ENCODE measurements at places on chromosomes 1 and 21.

- no peak for DNase-seq
Observed at GRCh38 chr1:4119516-4120220, 219.6 kb upstream of the C1orf174 start.

DNA sequence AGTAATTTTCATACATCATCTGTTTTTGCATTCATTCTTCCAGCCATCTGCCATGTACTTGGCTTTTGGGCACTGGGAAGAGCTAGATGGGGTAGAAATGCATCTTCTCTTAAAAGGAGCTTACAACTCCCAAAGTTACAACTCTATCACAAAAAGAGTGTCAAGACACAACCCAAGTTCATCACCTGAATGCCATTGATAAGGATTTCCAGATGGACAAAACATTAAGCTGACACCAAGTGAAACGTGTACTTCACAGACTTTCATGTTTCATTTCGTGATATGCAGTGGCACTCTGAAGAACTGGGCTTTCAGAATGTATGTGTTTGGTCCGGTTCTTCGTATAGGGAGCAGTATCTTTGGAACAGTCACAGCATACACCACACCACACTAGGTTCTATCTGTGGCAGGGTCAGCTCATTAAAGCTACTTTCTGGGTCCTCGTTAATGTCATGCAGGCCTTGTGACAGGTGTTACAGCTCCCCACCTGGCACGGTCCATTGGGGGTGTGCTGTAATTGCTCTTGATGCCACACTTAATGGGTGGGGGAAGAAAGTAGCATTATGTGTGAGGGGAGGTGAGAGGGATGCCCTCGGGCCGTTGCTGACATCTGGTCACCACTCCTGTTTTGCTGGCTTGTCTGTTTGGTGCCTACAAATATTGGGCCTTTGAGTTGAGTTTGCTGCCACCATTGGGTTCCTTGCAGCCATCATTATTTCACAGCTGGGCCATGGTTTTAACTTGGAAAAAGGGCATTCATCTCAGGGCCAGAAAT, 164.9 kb downstream of the NFIA start:
- no peak for DNase-seq

DNA sequence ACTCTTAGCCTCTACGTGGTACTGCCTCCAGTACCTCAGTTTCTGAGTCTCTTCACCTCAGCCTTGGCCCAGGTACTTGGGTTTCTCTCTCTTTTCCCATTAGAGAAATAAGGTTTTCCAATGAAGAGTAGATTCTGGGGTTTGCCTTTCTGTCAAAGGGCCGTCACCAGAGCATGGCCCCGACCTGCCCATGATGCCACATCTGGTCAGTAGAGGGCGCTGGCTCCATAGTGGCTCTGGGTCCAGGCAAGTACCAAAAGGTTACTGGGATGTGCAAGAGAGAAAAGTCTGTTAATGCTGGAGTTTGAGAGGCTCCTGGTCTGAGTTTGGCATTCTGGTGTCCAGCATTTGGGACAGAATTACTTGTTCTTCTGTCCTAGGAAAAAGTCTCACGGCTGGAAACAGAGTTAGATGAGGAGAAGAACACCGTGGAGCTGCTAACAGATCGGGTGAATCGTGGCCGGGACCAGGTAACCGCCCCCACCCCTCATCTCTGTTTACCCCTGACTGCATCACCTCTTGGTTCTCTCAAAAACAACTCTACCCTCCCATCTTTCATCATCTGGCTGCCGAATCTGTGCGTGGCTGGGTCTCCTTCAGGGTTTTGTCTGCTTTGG, 5.3 kb upstream of the TUFT1 start:
- DNase-seq, result peak; percentile 92

GRCh38 chr1:60864722-60865121, 217.6 kb upstream of the NFIA start:
- no peak for DNase-seq

DNA sequence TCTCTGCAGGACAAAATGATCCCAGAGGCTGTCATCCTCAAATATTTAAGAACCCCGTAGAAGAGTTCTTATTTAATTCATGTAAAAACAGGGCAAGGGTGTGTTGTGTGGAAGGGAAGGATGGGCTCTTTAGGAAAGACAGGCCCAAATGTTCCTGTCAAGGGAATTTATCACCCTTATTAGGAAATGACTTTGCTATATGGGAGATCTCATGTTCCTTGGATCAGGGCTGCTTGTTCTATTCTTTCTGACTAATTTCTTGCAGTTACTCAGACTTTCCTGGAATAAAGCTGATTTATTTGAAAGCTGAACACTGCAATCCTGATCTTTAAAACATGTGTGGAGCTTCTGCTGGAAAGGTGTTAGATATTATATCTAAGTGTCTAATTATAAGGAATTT, 72.8 kb downstream of the SELENOF start:
- DNase-seq, result no peak

DNA sequence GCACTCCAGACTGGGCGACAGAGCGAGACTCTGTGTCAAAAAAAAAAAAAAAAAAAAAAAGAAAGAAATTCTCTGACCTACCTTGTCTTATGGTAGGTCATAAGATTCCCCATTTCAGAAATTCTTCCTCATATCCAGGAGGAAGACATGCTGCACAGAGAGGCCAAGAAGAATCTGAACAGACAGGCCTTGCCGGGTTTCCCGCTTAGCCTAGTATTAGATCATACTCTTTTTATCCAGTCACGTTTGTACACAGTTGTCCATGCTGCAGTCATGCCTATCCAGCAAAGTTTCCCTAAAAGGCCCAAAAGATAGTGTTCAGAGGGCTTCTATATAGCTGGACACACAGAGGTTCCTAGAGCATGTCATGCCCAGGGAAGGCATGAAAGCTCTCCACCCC, 93.6 kb upstream of the CHODL start:
- DNase-seq, result no peak

DNA sequence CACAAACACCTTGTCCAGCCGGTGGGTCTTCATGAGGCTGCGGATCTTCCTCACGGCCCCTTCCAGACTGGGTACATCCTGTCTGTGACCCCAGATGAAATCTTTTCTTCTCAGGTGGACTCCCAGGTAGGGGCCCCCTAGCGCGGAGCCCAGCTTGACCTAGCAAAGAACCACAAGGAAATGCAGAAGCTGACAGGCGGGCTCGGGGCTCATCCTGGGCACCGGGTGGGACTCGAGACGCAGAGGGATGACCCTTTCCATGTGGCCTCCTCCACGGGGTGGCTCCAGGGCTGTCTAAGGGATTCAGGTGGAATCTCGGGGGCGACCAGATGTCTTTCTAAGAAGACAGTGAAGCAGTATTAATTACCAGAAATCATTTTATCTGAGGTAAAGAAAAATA, 17.8 kb downstream of the POFUT2 start:
- DNase-seq, result no peak

- DNase-seq, result no peak
Observed at GRCh38 chr21:38861989-38862683, 56.4 kb downstream of the ETS2 start.

GRCh38 chr1:187696073-187696472, 867.3 kb downstream of the PLA2G4A start:
- DNase-seq, result no peak
